Activated T-helper 2 cell treated with anti-CD3 and anti-CD28 coated beads, Interferon-gamma antibody, Interleukin-2, Interleukin-4, amounts not matched to agents 10 μg/mL and 5 μg/mL and 100 μg/mL, durations not matched to agents 14 hours and 24 hours and 36 hours (primary cell): ENCODE measurements at places on chromosomes 16 and 17. TPM values are rescaled to one million over a fixed set of nuclear protein-coding genes. Genes with fewer than 3 reads are reported as not detected.

DNA sequence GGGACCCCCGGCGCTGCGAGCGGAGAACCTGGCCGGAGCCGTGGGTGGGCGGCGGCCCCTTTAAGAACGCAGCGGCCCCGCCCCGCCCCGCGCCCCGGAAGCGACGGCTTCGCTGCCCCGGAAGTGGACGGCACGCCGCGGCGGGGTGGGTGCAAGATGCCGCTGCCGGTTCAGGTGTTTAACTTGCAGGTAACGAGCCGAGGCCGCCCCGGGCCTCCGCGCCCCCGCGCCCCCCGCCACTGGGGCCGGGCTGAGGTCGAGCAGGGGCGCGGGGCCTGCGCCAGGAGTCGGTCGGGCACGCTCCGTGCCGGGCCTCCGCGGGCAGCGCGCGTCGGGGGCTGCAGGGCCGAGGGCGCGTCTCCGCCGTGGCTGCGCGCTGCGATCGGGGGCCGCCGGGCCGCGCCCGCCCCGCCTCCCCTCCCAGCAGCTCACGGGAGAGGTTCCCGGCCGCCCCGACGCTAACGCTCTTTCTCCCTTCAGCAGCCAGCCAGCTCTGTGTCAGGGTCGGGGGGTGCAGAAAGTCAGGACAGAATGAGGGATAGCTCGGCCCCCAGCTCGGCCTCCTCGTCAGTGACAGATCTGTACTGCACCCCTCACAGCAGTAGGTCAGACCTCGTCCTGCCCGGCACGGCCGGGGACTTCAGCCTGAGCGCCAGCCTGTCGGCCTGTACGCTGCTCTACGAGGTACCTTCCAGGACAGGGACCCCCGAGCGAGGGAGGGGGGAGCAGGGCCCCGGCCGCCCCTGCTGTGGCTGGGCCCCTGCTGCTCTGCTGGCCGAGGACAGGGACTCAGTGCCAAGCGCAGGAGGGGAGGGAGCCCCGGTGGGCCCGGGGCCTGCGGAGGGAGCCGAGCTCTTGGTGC lies at the start of the genes GPS1 and RFNG:
TSS of gene GPS1 (plus strand) at position 123 of the 862 bp plus-strand sequence. CDS start at position 157, 34 bp downstream.
TSS of gene RFNG (minus strand) at position 36 of the 862 bp plus-strand sequence. CDS start 45 bp downstream, outside the sequence.
- DNase-seq: peak; percentile 73

GRCh38 chr17:4836221-4836620 lies 3.1 kb downstream of the MINK1 start:
- DNase-seq: no peak

- DNase-seq: no peak
Measured at GRCh38 chr17:36837195-36837938, 99.9 kb upstream of the LHX1 start.

SLC9A5 gene
- total RNA-seq: 5.1 and 6.4 TPM in 2 replicates

BCAR1 gene
- total RNA-seq: 0.44 and 0.59 TPM in 2 replicates

DNA sequence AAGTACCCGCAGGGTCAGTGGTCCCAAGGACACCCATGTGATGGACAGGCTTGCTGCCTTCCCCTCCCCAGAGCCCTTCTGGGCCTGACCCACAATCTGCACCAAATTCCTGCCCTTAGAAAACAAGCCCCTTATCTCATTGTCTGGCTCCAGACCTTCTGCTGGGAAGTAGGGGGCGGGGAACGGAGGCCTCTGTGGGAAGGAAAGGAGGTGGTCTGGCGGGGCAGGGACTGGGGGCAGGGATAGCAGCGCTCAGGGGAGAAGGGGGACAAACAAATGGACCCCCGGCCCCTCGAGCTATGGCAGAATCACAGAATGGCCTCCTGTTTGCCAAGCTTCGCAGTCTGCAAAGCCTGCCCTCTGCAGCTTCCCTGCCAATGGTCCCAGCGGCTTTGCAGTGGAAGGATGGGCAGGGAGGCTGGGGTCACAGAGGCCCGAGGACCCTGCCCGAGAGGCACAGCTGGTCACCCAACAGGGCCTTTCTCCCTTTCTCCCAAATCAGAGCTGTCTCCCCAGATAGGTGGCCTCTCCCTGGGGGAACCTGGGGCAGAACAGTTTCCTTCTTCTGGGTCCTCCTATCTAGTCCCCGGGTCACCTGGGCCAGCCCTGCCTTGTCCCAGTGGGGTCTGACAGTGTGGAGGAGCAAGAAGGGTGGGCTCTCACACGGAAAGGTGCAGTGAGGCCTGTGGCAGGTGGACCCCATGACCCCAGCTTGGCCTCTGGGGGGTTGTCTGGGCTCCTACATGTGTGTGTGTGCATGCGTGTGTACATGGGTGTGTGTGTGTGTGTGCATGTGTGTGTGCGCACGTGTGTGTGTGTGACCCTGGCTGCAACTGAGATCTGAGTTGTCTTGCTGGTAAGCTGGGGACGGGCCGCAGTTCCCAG lies 25.5 kb downstream of the TMEM235 start:
- no peak for DNase-seq

DNA sequence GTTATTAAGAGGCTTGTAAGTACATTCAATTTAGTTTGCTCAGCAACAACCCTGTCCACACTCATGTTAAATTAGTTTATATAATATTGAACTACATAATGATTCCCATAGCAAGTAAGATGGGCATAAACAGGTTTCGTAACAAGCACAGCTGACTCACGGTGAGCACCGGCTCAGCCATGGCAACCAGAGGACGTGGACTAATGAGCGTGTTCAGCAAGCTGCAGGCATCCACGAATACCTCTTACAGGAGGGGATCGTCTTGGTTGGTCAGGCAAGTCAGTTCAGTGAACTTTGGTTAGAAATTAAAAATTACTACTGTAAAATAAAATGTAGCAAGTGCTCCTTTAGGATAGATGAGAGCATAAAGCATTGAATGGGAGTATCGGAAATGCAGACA lies 58.4 kb downstream of the ELAC2 start:
- DNase-seq: no peak

DNA sequence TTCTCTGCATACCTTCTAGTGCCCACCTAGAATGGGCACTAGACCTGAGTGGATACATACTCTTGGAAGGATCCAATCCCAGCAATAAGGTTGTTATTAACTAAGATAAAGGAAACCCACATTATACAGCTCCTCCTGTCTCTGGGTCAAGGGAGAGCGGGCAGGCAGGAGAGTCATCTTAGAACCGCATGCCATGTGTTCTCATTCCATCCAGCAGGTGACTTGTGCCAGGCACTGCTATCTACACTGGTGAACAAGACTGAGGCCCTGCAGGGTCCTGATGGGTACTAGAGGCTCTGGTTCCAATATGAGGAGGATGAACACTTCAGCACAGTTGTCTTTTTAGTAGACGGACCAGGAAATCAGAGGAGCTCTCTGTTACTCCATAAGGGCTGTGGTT lies 5.9 kb upstream of the CD300H start:
- DNase-seq: no peak

DNA sequence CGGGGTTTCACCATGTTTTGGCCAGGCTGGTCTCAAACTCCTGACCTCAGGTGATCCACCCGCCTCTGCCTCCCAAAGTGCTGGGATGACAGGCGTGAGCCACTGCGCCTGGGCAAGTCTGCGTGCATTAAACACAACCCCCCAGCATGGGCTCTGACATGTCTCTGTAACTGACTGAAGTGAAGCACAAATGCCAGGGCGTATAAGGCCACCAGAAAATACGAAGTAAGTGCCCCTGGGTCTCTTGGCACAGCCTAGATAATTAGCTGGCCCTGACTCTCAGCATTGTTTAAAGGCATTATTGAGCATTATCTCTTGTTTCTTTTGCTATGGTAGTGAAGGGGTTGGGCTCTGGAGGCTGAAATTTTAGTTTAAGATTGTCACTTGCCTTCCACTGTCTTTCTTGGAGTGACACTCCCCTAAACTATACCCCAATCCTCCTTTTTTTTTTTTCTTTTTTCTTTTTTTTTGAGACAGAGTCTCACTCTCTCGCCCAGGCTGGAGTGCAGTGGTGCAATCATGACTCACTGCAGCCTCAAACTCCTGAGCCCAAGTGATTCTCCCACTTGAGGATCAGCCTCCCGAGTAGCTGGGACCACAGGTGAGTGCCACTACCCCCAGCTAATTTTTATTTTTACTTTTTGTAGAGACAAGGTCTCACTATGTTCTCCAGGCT lies 8.2 kb upstream of the SEC14L1 start:
- no peak for DNase-seq

CDH15 gene
- not detected in 2 replicates for total RNA-seq

SCNN1G gene
- not detected in 2 replicates for total RNA-seq

ITGB3 gene
- total RNA-seq: not detected in 2 replicates

GRCh38 chr17:64687961-64688360 lies 25.9 kb upstream of the SMURF2 start:
- DNase-seq: no peak

- no peak for DNase-seq
Measured at GRCh38 chr17:77613627-77614026, 344.9 kb upstream of the TNRC6C start.

DNA sequence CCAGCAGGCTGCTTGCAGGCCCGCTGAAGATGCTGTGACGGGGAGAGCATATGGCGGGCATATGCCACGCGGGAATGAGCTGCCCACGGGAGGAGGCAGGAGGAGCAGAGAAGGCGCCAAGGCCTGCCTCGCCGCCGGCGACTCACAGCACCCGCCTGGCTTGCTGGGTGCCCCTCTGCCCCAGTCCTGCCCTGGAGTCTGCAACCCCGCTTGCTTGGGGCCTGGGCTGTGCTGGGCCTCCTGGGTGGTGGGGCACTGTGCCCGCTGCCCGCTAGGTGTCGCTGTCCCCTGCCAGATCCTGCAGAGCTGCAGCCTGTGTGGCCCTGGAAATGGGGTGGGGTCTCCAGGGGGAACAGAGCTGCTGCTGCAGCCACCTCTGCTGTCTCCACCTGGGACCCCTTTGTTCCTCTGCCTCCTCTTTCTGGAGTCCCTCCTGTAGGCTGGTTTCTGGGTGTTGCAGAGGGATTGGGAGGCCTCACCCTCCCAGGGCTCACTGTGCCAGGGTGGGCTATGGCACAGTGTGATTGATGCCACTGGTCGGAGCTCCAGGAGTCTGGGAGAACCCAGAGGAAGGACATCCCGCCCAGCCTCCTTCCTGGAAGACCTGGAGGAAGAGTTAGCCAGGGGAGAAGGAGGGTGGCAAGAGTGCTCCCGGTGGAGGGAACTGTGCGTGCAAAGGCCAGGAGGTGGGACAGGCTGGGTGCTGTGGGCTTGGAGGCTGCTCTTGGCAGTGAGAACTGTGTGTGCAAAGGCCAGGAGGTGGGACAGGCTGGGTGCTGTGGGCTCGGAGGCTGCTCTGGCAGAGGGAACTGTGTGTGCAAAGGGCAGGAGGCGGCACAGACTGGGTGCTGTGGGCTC lies 141.0 kb upstream of the CIBAR2 start:
- peak; percentile 49 for DNase-seq

GRCh38 chr16:70694868-70695218 lies 9.0 kb upstream of the MTSS2 start:
- DNase-seq: no peak

DNA sequence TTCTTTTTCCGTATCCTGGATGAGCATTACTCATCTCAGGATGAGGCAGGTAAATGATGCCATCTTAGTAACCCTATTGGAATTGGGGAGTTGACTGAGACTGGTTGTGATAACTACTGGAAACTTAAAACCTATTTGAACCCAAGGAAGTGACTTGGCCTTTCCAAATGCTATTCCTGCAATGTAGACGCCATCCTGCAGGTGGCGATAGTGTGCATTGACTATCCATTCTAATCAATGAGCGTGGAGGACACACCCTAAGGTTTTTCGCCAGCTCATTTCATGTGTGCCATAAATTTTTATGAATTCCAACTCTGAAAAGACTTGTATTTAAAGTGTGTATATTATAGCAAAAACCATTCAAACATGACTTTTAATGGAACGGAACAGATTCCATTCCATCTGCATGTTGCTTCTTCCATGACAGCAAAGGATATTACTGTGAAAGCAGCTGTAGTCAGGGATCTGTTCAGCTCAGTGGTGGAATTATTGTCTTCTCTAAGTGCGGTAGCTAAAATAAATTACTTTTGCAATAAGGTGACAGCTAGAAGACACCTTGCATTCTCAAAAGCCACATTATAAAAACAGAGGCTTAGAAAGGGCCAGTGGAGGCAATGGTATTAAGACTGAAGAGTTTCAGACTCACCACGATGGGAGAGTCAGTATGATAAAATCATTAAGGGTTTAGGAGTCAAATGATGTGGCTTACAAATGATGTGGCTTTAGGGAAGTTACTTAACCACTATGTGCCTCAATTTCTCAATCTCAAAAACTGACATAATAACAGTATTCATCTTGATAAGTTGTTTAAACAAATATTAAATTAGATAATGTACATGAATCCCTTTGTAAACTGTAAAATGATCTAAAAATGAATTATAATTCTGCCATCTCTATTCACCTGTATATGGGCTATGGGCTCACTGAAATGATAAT lies 55.5 kb downstream of the SYT17 start:
- peak; percentile 15 for DNase-seq

DNA sequence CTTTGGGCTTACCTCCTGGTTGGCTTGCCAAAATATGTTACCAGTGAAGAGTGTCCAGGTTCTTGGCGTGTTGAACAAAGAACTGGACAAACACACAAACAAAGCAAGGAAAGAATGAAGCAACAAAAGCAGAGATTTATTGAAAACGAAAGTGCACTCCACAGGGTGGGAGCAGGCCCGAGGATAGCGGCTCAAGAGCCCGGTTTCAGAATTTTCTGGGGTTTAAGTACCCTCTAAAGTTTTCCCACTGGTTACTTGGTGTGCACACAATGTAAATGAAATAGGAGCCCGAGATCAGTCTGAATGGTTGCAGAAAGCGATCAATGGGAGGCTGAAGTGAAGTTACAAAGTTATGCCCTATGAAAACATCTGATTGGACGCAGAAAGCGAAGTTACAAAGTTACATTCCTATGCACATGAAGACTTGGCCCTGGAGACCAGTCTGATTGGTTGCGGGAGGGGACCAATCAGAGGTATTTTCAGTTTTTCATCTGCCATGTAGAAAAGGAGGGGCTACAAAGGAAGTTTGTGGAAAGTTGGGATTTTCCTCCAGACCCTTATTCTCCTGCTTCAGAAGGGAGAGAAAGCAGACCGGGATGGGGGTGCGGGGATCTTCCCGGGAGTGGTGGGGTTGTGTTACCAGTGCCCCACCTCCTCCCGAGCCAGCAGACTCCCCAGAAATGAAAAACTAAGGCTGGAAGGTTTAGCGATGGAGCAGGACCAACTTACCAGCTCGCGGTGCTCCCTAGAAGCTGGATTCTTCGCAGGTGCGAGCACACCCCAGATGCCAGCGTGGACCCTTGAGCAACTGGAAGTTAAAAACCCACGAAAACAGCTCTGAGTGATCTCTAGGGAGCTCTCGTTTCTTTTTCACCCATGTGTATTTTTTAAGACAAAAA lies at the start of gene SLFN12:
TSS of gene SLFN12 (minus strand) at position 325 of the 899 bp plus-strand sequence. CDS start 9,472 bp downstream, outside the sequence.
- DNase-seq: peak; percentile 34

UBTF gene
- 177 and 181 TPM in 2 replicates for total RNA-seq
